ENCODE measurements at places on chromosomes 16 and 17.

- DNase-seq, result no peak
Observed at GRCh38 chr17:8664456-8665126, 34.1 kb upstream of the MYH10 start.

- no peak for DNase-seq
Observed at GRCh38 chr17:77119668-77120301, 21.0 kb upstream of the SEC14L1 start.

DNA sequence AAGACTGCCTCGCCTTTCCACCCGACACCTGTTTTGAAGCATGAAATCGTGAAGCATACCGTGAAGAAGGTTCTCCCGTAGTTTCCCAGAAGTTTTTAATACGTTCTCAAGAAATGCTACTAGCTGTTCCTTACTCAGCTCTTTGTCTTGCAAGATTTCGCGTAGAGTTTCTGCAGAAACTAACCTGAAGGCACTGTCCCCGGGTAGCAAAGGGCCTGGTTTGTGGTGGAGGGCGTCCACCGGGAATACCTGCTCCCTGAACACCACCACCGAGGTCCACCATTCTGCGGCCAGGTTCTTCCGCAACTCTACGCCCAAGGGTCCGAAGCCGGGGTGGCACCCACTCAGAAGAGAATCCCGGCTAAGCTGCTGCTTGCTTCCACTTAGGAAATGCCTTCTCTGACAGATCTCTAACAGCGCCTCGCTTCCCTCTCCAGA lies 487 bp downstream of the POLG2 start:
- no peak for DNase-seq

GRCh38 chr16:88561485-88562359 lies 8.5 kb upstream of the ZC3H18 start:
- peak; percentile 58 for DNase-seq

- no peak for DNase-seq
Observed at GRCh38 chr16:75251280-75252048, at the start of gene BCAR1. BCAR1 (minus strand) TSS chr16:75251624; CDS start chr16:75251482, 142 bp downstream.

- no peak for DNase-seq
Observed at GRCh38 chr17:58947824-58948223, 158.9 kb downstream of the TRIM37 start.

GRCh38 chr16:15671530-15672117 lies 21.6 kb downstream of the NDE1 start:
- DNase-seq, result no peak

DNA sequence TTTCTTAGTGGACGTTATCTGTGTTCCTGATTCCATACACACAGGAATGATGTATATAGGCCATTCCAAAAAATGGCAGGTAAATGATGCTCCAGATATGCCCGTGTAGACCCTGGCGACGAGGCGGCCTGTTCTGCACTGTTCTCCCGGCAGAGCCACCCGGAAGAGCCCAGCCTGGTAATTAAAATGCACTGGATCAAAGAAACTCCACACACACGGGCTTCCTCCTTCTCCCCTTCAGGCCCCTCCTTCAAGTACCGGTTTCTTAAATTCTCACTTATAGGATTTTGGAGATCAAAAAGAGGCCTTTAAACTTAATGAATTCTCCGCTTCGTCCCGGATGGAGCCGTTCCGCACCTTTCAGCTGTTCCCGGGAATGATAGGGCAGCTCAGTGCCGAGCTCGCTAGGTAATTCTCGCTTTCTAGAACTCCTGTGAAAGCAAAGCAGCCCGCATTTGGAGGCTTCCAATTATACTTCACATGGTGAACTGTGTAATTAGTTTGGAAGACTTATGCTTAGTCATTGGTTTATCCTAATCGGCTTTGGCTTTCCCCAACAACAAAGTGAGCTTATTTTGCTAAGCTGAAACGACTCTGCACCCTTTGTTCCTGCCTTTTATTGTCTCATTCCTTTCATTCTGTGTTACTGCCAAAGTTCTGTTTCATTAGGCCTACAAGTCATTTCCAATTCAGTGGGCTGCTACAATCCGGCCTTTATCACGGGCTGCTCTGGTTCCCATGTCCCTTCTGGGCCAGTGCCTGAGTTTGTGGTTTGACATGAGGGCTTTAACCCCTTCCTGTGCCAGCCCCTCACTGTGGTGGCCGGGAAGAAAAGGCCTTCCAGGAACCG lies 150.0 kb downstream of the MSI2 start:
- DNase-seq, result no peak

GRCh38 chr16:9075299-9076071 lies 16.0 kb upstream of the HAPSTR1 start:
- DNase-seq, result no peak

- DNase-seq, result no peak
Observed at GRCh38 chr16:21084631-21085225, 65.9 kb downstream of the DNAH3 start.

GRCh38 chr17:59941131-59941530 lies 23.4 kb downstream of the RNFT1 start:
- no peak for DNase-seq

DNA sequence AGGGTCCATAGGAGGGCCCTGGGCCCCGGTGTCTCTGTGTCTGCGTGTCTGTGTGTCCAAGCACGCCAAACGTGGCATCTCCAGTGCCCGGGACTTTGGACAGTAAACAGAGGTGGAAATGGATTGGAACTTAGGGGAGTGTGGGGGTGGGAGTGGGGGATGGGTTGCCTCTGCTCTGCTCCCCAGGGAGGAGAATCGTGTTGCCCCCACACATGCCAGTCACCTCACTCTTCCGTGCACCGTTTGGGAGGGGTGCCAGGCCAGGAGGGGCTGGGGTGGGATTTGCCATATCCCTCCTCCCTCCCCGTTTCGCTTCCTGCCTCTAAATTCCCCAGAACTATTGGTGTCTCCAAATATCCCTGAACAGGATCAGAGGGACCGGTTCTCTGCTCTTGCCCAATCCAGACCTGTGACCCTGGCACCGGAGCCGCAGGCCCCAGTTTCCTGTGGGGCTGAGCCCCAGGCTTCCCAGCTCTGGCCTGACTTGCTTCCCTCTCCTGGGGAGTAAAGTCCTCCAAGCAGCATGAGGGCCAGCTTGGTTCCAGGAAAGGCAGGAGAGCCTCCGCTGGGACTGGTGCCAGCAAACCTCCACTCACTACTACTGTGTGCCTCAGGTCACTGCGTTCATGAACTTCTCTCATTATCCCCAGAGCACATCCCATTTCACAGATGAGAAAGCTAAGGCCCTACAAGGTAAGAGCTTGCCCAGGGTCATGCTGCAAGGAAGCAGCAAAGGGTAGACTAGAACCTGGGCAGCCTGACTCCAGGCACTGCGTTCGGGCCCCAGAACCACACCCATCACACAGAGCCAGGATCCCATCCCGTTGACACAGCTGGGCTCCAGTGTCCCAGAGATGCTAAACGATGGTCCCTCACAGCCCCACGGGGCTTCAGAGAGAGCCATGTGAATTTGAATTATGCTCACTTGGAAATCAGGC lies at the start of gene ASGR1:
ASGR1 (minus strand) TSS at position 54 of the 938 bp plus-strand sequence. CDS start 807 bp downstream, outside the sequence.
- no peak for DNase-seq

GRCh38 chr16:8727131-8727806 lies 52.9 kb downstream of the ABAT start:
- no peak for DNase-seq

GRCh38 chr16:56630134-56630533 lies 2.3 kb upstream of the MT1M start:
- DNase-seq, result no peak

- DNase-seq, result no peak
Observed at GRCh38 chr17:73648974-73649373, 4.7 kb upstream of the SDK2 start.

GRCh38 chr17:57663326-57664070 lies 81.6 kb downstream of the CCDC182 start:
- DNase-seq, result no peak

DNA sequence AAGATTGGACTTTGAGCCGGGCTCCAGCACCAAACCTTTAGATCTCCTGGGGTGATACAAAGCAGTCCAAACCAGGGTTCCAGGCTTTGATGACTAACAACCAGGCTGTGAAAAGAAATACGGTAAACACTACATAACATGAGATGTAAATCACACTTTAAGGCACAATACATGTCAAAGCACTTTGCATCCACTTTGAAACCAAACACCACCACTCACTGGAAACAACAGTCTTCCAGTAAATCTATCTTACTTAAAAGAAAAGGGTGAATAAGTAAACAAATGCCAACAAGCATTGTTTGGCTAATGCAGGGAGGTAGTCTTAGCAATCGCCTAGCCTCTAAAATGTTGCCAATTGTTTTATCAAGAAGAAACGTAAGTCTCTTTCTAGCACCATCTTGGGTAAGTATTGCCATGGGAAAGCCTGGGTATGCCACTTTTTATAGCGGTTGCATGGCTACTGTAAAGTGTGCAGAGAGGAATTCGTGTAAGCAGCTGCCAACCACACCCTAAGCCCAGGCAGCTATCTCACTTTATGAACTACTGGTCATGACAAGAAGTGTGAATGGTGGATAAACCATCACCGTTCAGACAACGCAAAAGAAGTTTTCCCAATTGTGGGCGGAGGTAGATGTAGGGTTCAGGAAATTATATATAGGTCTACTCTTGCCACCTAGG lies 267.4 kb upstream of the PSMD7 start:
- no peak for DNase-seq

- no peak for DNase-seq
Observed at GRCh38 chr16:3166505-3166886, 21.5 kb upstream of the OR1F1 start.

DNA sequence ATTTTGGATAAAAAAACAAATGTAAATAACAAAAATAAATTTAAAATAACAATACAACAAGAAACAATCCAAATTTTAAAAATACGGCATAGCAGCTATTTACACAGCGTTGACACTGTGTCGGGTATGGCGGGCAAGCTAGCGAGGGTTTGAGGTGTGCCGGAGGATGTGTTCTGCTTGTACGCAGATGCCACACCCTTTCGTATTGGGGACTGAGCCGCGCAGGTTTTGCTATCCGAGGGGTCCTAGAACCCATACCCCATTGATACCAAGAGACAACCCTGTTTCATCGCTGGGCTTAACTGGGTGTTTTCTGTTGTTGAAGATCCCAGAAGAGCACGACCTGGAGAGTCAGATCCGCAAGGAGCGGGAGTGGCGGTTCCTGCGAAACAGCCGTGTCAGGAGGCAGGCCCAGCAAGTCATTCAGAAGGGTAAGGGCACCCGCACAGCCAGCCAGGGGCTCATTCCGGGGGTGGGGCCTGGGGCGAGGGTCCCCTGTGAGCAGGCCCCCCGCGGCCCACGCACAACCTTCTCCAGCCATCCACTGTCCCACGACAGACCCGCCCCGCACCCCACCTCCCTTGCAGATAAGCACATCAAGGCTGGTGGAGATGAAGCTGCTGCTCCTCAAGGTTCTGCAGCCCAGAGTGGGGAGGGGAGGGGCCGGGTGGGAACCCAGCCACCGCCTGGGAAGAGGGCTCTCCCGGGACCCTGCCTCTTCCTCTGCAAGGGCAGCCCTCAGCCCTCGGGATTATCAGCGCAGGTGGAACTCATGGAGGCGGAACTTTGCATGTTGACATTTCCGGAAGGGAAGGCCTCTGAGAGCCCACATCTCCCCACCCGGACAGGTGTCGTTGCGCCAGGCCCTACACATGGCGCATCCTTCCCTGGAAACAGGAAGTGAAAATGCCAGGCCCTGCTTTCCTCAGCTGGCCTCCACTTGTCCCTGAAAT lies 51.2 kb upstream of the CHMP6 start:
- DNase-seq, result no peak

DNA sequence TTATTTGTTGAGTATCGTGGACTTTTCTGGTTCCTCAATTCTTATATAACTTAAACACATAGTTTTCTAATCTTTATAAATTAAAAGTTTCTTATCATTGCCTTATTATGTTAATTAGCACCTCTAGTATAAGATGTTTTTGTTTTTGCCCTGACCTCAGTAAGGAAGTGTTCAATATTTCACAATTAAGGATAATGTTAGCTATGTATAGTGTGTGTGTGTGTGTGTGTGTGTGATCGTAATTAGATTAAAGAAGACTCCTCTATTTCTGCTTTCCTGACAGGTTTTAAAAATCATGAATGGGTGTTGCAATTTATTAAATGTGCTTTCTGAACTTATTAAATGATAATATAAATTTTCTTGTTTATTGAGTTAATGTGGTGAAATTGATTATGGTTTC lies 12.0 kb downstream of the IL21R start:
- DNase-seq, result no peak

- no peak for DNase-seq
Observed at GRCh38 chr17:39486242-39486641, 25.0 kb downstream of the CDK12 start.

- no peak for DNase-seq
Observed at GRCh38 chr16:15606518-15607220, 36.3 kb downstream of the MARF1 start.

DNA sequence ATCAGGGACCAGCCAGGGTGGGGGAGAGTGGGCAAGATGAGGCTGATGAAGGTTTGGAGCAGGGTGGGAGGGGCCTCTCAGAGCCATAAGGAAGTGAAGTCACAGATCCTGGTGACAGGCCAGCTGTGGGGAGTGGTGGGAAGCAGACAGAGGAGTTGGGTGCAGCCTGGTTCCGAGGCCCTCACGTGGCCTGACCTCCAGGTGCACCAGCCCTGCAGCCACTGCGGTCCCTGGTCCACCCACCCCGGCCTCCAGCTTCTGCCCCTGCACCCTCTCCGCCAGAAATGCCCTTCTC lies 3.9 kb upstream of the ZFPM1 start:
- no peak for DNase-seq

DNA sequence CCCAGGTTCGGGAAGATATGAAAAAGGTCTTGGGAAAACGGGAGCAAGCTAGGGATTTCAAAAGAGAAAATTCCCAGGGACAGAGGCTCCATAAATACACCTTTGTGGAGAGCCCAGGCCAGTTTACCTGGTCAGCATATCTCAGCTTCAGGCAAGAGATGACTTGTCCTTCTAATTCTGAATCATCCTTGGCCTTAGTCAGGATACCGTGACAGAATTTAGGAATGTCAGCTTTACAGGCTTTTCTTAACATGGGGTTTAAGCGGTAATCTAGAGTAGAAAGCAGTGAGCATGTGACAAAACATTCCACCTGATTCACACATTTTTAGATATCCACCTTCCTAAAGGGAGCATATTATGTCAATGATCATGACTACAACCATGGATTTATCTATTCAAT lies 41.1 kb upstream of the CLEC18B start:
- no peak for DNase-seq

DNA sequence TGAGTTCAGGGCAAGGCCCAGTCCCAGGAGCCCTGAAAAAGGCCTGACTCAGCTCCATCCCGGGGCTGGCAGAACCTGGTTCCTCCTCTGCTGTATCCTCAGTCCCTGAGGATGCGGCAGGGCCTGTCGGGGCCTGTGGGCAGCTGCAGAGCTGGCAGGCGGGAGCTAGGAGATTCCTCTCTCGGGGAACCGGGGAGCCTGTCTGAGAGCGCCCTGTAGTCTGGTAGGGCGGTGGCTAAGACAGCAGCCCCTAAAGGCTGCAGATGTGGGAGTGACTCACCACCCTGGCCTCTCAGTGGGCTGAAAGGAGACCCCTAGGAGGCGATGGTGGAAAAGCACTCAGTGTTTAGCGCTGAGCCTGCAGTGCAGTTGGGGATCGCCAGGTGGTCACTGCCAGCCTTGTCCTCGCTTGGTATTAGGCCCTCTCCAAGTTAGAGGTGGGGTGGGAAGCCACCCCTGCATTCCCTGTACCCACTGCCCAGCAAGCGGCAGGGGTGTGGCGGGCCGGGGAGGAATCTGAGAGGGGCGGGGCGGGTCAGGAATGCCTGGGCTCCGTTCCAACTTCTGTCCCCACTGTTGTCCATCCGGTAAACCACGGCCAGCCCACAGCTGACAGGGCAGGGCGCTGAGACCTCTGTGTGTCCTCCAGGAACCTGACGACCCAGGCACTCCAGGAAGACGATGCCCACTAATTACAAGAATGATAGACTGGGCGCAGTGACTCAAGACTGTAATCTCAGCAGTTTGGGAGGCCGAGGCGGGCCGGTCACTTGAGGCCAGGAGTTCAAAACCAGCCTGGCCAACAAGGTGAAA lies 29.5 kb upstream of the CDH1 start:
- no peak for DNase-seq

- no peak for DNase-seq
Observed at GRCh38 chr16:75107505-75107904, 9.1 kb downstream of the LDHD start.
